Cortex of kidney (tissue), 1 donor: ENCODE measurements at places on chromosomes 5 and 9.

DNA sequence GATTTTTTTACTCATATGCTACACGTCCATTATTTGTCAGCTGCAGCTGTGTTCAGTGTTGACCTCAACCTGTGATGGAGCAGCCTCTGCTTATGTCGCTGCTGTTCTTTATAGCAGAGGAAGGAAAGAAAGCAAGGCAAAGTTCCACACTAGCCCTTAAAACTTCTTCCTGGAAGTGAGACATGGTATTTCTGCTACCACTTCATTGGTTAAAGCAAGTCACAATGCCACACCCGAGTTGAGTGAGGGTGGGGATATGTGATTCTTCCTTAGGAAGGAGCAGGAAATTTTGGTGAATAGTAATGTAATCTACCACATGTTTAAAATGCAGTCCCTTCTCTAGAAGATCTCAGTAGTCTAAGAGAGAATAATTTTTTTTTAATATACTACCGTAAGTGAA is 224.8 kb upstream of the DMRT1 start:
- DNase-seq = no peak

GRCh38 chr5:133356396-133356983 is 255.9 kb downstream of the FSTL4 start:
- DNase-seq = no peak

DNA sequence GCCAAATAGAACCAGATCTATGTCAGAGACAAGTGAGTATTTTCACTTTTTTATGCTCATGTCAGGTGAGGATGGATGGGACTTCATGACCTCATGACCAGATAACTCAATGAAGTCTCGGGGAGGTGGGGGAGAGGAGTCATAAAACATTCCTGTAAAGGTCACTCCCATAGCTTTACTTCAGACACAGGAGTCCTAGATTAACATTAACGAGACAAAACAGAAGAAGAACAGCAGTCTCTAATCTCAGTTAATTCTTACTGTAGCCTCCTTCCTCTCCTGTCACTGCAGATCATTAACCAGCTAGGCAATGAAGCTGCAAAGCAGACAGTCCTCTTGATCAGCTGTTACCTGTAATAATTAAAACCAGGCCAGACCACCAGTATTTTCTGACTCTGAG is 11.2 kb downstream of the CRHBP start:
- DNase-seq = no peak

- DNase-seq = no peak
These were observed 16.2 kb downstream of the LMNB1 start for GRCh38 chr5:126793097-126793496.

DNA sequence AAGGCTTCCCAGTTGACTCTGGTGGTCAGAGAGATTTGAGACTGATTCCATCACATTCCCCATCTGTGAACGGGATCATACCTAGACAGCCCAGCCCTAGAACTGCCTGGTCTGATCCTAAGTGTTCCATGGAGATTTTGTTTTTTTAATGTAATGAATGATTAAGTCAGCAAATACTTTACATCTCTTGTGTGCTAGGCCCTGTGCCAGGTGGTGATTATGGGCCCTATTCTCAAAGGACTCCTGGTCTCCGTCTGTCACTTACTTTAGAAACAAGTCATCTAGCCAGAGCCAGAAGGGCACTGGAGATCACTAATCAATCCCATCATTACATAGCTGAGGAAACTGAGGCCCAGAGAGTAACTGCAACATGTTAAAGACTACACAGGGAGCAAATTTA is 1.1 kb upstream of the GPX3 start:
- no peak for DNase-seq
